GM23248 (cell line): ENCODE measurements at places on chromosomes 3 and 15. TPM values are rescaled to one million over a fixed set of nuclear protein-coding genes. Genes with fewer than 3 reads are reported as not detected.

DNA sequence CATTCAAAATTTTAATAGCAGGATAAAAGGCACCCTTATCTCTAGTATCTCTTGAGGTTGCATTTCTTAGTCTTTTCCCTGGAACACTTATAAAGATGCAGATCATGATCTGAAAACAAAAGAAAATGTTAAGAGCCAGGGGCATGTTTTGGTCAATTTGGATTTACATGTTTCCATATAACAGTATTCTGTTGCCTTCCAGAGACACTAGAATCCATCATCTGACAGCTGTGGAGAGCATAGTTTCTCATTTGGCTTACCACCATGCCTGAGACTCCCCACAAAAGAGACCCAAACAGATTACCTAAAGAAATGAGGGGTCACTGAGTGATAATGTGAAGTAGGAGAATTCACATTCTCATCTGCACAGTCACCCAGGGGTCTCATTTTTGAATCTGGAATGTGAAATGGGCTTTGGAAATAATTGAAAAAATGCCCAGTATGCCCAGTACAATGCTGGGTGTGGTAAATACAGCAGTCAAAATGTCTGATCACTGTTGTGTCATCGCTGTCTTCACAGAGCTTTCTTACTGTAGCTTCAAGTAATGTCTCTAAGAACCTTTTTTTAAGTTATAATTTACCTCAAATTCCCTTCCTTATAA is 79.9 kb upstream of the ZBTB20 start:
- peak; percentile 57 for DNase-seq

DNA sequence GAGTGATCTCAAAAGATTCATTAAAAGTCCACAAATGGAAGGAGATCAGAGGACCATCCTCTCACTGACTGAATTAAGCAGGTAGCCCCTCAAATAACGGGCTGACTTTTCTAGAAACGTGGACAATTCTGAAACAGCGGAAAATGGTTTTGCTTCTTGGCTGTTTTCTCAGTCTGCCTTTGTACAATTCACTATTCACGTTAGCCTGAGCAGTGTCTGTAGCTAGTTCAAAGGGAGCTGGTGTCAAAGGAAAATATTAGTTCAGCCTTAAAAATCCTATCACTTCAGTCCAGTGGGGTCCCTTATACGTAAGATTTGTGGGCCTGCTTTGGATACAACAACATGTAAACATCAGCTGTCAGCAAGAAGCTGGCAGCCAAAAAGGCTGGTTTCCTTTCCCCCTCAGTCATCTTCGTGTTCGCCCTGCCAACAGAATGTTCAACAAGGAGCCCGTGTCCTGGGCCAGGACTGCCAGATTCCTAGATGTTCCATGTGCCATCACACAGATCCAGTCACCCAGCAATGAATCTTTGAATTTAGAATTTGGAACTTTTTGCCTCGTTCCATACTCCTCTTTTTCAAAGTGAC is 19.3 kb downstream of the LMCD1 start:
- DNase-seq = no peak

DNA sequence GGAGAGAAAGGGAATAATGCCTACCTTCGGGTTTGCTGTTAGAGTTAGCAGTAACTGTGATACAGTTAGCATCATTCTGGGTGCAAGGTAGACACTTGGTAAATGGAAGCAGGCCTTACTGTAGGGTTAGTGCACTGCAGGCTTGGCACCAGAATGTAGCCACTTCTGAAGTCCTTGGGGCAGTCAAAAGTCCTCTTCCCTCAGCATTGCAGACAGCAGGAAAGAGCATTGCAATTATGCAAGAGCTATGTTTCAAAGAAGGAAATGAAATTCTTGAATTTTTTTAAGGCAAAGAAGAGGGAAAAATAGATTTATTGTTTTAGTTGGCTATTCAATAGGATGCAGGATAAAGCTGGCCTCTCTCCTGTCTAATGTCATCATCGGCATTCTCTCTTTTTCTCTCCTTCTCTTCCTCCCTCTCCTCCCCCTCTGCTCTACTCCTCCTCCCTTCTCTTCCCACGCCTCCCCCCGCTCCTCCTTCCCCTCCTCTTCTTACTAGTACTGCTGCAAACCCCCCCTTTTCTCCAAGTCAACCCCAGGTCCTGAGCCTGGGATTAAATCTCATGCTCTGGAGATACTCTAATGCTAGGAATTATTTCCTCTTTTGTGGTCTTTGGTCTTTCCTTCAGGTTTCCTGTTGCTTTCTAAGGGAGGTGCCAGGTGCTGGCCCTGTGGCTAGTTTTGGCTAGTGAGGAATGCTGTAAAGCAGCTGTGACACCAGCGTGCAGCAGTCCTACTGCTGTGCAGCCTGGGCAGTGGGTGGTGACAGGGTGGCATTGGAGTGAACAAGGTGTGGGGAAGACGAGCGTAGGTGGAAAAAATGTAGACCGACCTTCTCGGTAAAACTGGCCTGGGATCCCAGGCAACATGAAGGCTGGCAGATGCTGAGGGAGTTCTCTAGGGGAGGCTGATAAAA is 21.7 kb downstream of the EEFSEC start:
- no peak for DNase-seq

- no peak for DNase-seq
Observed at GRCh38 chr3:195099951-195100785, 170.8 kb downstream of the XXYLT1 start.

DNA sequence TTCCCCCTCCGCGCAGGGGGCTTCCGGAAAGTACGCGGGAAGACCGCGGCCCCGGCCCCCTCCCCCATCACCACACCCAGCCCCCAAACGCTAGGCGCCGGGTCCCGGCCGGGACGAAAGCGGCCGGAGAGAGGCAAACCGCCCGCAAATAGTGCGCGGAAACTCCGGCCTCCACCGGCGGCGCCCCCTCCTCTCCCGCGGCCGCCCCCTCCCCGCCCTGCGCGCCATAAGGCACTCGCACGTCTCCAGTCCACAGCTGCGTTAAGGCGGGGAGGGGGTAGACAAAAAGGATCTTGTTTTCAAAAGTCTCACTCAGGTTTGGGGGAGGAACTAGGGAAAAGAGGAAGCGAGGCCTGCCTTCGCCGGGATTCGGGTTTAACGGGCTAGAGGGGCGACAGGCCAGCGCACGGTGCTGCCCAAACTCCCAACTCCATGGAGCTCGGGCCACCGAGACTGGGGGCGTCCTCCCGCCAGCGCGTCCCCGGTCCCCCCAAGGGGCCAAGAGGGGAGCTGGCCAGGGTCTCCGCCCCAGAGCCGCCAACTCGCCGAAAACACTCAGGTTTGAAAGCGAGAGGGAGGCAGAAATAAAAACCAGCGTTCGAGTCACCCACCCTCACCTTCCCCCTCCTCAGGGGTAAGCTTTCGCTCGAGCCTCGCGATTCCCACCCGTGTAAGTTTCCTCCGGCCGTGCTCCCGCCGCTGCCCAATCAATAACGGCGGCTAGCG is 1.8 kb downstream of the ANP32A start:
- DNase-seq = peak; percentile 66

DNA sequence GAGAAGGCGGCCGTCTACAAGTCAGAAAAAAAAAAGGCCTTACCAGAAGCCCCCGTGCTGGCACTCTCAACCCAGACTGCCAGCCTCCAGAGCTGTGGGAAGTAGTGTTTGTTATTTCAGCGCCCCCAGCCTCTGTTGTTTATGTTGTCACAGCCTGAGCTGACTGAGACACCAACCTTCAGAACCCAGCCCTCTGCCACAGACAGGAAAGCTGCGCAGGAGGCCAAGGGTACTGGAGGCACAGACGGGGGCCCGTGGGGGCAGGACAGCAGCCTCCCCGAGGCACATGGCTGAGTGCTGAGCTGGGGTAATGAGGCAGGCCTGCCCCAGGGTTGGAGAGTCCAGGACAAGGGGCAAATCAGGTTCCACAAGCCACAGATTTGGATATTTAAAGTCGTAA is 33.7 kb downstream of the HCN4 start:
- DNase-seq = no peak

DNA sequence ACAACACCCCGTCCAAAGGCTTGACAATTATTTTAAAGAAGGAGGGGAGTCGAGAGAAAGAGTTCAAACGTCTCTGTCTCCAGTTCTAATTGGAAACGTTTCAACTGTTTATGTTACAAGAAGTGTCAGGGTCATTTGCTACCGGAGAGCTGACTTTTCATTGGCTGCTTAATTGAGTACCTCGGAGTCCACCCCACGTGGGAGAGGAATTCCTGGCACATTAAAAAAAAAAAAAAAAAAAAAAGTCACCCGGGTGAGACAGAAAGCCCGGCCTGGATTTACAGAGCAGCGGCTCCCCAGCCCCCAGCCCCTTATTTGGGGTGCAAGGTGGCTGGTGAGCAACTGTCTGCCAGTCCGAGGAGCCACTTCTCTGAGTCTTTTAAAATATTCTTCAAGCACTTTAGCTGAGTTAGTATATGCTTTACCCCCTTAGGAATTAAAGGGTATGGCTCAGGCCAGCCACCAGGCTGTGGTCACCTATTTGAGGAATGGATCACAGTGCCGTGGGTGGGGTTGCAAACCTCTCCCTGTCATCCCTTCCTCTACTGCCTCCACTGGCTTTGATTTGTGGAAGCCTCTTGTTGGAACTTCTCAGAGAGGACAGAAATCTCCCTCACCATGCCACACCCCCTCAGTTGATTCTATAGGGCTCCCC is 3.9 kb upstream of the TLE3 start:
- peak; percentile 80 for DNase-seq

DNA sequence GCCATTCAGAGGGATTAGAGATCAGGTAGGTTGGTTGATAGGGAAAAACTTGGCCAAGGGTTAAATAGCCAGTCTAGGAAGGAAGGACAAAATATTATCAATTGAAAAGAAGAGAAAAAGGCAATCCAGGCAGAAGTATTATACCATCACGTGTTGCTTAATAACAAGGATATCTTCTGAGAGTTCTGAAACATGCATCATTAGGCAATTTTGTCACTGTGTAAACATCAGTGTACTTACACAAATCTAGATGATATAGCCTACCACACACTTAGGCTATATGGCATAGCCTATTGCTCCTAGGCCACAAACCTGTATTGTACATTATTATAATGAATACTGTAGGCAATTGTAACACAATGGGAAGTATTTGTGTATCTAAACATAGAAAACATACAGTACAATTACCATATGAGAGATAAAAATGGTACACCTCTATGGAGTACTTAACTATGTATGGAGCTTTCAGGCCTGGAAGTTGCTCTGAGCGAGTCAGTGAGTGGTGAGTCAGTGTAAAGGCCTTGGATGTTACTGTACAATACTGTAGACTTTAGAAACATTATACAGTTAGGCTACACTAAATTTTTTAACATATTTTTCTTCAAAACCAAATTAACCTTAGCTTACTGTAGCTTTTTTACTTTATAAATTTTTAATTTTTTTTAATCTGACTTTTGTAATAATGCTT is 2.7 kb downstream of the TEX55 start:
- peak; percentile 69 for DNase-seq

- peak; percentile 85 for DNase-seq
Observed at GRCh38 chr15:34855893-34856292, 60.5 kb upstream of the ACTC1 start.

DNA sequence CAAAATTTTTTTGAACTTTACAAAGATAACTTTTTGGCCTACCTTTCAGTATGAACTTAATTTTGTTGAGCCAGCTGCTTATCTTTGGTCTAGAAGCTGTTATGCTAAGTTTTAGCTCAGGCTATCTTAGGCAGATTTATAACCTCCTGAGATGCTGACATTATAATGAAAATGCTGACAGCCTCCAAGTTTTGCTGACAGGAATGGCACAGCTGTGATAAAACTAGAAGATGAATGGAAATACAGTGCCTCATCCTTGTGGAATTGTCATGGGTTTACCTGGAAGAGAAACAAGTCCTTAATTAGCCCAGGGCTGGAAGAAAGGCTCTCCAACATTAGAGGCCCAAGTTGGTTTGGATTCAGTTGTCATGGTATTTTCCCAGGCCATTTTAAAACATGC is 123.3 kb downstream of the OXSM start:
- no peak for DNase-seq

CLDN18 gene
- 0.18 TPM in 2 replicates for polyA plus RNA-seq

CNTN3 gene
- 4.3 and 5.6 TPM in 2 replicates for polyA plus RNA-seq

CFAP100 gene
- polyA plus RNA-seq = not detected in 2 replicates

CFAP91 gene
- polyA plus RNA-seq = not detected in 2 replicates

RPL39L gene
- 21.8 and 22.0 TPM in 2 replicates for polyA plus RNA-seq

NBEAL2 gene
- polyA plus RNA-seq = 0.94 and 1.2 TPM in 2 replicates
